Occipital lobe (tissue), 3 donors: ENCODE measurements at places on chromosomes 7 and 10. TPM values are rescaled to one million over a fixed set of nuclear protein-coding genes. Genes with fewer than 3 reads are reported as not detected.

Gene IL2RA
- total RNA-seq: not detected

Gene LIMK1
- 14.5 TPM for total RNA-seq

Gene OR2A1
- not detected for total RNA-seq

Gene EGR2
- 1.6 TPM for total RNA-seq

Gene PYROXD2
- 1.4 TPM for total RNA-seq

Gene TMEM139
- total RNA-seq: 0.31 TPM

Gene XRCC2
- 2.0 TPM for total RNA-seq

Gene LRRD1
- total RNA-seq: 0.78 TPM

Gene UBTD1
- total RNA-seq: 1.1 TPM

Gene NUDT13
- total RNA-seq: 0.31 TPM

Gene NPSR1
- not detected for total RNA-seq

Gene AASS
- total RNA-seq: 19.3 TPM

Gene HABP2
- 0.31 TPM for total RNA-seq

Gene SUN3
- not detected for total RNA-seq

Gene RBM17
- 38.2 TPM for total RNA-seq

Gene KLF14
- total RNA-seq: not detected

Gene PON3
- 0.47 TPM for total RNA-seq

Gene SPAM1
- not detected for total RNA-seq

Gene MYPN
- not detected for total RNA-seq

Gene FOXP2
- 29.9 TPM for total RNA-seq

Gene EXOC4
- 341 TPM for total RNA-seq

Gene NPC1L1
- total RNA-seq: 0.16 TPM

Gene SPDYE11
- not detected for total RNA-seq

Gene SUGCT
- total RNA-seq: 3.9 TPM

Gene ZMIZ1
- total RNA-seq: 29.5 TPM

Gene SFTPA1
- total RNA-seq: 0.16 TPM

Gene ARPC1A
- total RNA-seq: 72.1 TPM
